Stimulated activated CD8-positive, alpha-beta memory T cell treated with anti-CD3 and anti-CD28 coated beads, Interleukin-2, amount 100 ng/mL, for 48 hours (primary cell): ENCODE measurements at places on chromosomes 3 and 15.

DNA sequence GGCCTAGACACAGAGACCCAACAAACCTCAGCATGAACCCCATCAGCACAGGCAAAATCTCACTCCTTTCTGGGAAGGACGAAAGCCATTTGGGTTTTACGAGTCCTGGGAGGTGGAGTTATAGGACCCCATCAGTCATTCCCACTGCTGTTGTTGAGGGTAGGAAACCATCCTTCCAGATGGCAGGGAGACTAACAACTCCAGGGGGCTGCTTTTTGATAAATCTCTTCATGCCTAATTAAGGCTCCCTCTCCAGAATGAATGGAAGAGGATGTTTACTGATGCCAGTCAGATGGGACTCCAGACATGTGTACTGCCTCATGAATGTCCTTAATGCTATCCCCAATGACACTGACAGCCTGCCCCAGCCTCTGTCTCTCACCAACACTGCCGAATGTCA is 75.3 kb downstream of the ST8SIA2 start:
- no peak for DNase-seq

DNA sequence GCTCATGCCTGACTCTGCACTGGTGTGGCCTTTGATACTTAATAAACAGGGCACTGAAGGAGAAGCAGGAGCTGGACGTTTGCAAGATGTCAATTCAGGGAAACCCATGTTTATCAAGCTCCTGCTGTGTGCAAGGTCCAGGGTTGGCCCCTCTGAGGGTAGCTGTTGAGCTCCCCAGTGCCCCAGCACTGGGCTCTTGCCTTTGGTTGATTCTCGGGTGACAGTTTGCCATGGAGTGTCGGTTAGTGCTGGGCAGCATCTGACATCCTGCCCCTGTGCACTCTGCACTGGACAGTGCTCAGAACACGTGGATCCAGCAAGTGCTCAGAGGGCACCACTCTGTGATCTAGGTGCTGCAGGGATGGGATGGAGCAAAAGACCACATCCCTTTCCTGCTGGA is 7.3 kb downstream of the HDAC11 start:
- no peak for DNase-seq

DNA sequence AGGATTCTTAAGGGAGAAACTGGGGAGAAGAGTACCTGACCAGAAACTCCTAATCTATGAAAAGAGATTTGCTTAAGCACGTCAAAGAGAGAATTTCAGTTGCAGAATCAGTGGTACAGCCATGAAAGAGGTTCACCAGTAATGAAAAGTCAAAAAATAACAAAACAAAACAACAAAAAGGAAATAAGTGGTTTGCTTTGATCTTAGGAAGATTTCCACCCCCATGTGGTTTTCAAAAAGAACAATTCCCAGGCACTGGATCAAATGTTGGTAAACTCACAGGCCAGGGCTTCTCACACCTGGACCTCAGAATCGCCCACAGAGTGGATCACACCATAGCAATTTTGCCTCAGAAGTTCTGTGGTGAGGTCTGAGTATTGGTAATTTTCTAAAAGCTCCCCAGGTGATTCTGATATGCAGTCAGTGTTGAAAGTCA is 67.5 kb downstream of the TMEM39A start:
- DNase-seq: no peak

GRCh38 chr3:47405820-47406761 is 25.3 kb downstream of the PTPN23 start:
- DNase-seq: no peak

GRCh38 chr3:116743062-116743461 is 33.5 kb downstream of the TUSC7 start:
- DNase-seq: no peak

DNA sequence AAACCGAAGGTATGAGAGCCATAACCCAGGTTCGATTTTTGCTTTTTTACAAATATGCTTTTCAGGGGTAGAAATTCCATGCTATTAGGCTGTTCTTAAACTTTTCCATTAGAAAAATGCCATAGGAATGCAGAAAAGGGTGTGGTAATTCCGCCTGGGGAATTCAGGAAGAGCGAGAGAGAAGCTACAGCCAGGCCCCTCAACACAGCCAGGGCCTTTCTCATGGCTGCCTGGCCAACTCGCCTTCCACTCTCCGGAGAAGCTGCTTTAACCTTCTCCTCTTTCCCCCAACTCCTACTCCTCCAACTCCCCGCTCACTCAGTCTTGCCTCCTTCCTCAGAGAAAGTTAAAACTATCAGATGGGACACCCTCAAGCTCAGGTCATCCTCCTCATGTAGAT is 9.1 kb upstream of the TICRR start:
- DNase-seq: no peak

DNA sequence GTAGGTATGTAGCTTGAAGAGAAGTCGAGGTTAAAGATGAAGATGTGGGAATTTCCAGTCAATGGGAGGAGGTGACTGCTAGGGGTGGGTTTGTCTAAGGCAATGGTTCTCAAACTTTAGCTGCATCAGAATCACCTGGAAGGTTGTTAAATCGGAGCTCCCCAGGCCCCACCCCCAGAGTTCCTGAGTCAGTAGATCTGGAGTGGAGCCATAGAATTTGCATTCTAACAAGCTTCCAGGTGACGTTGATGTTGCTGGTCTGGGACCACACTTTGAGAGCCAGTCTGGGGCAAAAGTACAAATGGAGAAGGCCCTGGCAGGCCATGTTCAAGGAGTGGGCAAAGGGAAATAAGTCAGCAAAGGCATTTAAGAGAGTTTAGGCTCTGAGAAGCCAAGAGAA is 69.1 kb downstream of the CMTM8 start:
- DNase-seq: no peak

- no peak for DNase-seq
Measured at GRCh38 chr3:64019271-64019670, 4.0 kb downstream of the PSMD6 start.

- DNase-seq: no peak
Measured at GRCh38 chr3:14879211-14879874, 60.6 kb downstream of the FGD5 start.
